ENCODE measurements at places on chromosomes 1 and 21.
A peak's percentile ranks its signal among the peaks of the same experiment; 100 is the strongest.

DNA sequence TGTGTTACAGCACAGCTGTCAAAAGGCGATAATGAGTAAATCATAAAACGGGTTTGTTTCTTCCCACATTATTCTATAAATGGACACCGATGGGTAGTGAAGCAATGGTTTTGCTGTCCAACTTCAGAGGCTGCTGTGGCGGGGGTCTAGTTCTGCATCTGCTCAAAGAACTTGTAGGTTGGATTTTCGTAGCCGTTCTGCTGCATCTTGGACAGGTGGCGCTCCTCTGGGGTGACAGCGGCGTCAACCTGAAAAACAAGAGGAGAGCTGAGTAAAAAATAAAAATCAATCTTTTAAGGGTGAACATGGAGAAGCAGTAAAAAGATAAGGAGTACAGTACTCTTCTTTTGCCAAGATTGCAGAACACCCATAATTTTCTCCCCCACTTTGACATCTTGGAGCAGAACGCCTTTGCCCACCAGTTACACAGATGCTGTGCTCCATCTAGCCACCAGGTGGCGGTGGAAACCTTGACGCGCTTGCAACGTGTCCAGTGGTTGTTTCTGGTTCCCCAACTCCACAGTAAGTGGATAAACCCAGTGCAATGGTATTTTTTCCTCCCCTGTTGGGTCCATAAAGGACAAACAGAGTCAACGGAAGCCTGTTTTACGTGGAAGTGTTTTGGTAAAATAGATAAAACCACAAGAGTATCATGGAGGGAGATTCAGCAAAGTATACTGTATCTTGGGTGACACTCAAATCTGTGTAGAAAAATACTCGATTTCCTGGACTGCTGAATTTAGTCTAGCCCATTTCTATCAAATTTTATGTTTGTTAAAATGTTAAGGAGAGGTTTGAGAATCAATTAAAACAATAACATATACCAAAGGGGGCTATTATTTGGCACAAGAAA, 147.0 kb downstream of the GABPA start:
- DNase-seq, result peak; percentile 72

DNA sequence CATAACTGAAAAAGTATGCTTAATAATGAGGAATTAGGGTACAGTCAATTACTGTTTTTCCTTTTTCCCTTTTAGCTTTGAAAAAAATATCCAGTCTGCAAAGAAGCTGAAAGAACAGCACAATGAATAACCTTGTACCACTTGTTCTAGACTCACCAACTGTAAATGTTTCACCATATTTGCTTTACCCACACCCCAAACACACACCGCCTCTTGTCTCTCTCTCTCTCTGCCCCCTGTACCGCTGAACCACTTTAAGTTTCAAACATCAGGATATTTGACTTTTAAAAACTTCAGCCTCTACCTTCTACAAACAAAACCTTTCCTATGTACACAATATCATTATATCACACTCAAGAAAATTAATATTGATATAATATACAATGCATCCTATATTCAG, 197.1 kb downstream of the COP1 start:
- DNase-seq, result no peak

DNA sequence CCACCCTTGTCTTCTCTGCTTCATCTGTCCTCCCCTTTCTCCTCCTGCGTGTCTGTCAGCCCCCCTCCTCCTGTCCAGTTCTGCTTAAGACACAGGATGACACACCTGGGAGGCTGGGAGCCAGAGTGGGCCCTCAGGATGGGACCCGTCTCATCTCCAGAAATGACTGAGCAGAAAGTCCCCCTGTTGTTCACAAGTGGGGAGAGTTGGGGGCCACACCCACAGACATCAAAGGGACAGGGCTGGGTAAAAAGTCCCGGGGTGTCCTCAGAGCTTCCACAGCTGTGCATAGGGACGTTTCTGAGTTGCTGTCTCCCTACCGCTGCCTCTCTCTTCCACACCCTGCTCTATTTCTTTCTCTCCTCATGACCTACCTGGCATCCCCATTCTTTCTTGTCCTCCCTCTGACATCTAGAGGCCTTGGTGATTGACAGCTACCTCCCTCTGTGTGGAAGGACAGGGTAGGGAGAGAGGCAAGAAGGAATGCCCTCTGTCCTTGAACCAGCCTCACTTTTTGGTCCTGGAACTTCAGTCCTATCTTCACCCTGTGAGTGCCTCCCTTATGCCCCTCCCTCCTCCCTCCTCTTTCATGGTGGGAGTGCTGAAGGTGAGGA, 19.5 kb upstream of the SH2D2A start:
- DNase-seq, result no peak

GRCh38 chr1:201319631-201320030, 36.3 kb downstream of the PKP1 start:
- no peak for DNase-seq

DNA sequence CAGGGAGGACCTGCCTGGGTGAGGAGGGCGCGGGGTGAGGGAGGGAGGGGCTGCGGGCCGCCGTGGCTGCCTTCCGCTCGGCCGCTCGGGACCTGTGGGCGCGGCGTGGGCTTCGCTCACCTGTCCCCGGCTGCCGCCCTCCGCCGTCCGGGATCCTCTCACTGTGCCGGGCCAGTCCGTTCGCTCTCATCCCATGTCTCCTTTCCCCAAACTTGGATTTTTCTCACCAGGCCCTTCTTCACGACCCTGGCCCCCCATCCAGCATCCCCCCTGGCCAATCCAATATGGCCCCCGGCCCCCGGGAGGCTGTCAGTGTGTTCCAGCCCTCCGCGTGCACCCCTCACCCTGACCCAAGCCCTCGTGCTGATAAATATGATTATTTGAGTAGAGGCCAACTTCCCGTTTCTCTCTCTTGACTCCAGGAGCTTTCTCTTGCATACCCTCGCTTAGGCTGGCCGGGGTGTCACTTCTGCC, 362 bp downstream of the ZBTB48 start:
- no peak for DNase-seq

DNA sequence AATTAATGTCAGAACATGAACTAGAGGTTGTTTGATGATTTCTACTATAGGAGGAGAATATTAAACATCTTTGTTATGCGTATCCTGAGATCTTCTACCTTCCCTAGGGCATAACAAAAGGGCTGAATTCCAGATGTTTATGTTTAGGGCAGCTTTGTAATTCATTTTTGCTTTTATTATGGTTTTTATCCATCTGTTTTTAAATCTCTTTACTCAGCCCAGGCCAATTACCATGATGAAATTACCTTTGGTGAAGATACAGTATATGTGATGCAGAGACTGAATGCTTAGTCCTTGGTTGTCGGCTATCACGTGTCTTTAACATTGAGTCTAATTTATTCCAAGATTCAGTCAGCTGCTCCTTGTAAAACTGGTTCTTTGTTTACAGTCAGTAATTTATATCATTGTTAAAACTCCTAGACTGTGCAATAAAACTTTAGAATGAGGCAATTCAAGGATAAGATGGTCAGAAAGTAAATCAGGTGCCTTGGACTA, 176.9 kb downstream of the CTH start:
- no peak for DNase-seq

DNA sequence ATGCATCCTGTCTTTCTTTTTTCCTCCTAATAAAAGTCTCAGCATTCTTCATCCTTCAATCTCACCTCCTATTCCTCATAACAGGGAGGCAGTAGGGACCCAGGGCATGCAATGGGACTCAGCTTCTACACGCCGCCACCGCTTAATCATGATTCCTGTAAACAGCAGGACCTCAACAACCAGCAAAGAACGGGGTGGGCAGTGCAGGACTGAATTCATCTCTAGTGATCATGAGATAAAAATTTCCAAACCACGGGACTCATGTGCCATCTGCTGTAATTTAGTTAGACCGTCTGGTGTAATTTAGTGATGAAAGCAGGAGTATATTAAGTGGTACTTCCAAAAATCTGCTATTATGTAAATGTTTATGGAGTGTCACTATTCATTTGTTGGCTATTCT, 5.4 kb downstream of the PRAMEF12 start:
- no peak for DNase-seq
